ENCODE measurements at places on chromosomes 2 and 18.

- no peak for DNase-seq
Measured at GRCh38 chr18:11992096-11992790, 10.9 kb downstream of the IMPA2 start.

DNA sequence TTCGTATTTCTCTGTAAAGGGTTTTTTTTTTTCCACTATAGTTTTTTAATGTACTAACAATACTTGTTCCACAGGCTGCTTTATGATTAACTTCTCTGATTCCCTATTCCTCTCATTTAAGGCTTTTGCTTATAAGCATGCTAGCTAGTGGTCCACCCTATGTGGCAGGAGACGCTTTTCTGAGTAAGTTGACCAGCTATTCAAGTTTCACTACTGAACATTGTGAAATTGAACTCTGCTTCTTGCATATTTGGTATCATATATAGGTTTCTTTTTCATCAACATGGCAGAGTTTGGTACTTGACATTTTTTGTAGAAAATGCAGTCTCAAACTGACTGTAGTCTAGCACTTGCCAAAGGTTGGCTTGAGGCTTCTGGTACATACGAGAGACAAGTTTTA, 74.2 kb downstream of the OTX1 start:
- DNase-seq, result no peak

GRCh38 chr2:221601376-221601775, 29.3 kb upstream of the EPHA4 start:
- no peak for DNase-seq

DNA sequence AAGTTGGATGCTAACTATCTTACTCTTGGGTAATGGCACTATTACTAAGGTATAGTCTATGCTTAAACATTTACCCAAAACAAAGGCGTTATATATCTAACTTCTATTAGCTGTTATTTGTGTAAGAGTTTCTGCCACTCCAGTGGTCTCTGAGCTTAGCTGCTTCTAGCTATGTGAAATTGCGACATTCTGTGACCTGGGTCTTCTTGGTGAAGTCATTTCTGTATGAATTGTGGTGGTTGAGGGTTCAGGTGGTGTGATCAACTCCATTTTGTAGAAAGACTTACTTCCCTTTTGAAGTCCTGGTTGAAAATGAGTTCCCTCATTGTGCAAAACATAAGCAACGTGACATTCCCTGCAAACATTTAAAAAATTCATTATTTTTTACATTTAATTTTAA, 221.6 kb downstream of the PIK3C3 start:
- no peak for DNase-seq

GRCh38 chr18:39561126-39561525, 1995.5 kb upstream of the CELF4 start:
- peak; percentile 64 for DNase-seq

GRCh38 chr2:65979446-65979845, 455.5 kb upstream of the MEIS1 start:
- no peak for DNase-seq

DNA sequence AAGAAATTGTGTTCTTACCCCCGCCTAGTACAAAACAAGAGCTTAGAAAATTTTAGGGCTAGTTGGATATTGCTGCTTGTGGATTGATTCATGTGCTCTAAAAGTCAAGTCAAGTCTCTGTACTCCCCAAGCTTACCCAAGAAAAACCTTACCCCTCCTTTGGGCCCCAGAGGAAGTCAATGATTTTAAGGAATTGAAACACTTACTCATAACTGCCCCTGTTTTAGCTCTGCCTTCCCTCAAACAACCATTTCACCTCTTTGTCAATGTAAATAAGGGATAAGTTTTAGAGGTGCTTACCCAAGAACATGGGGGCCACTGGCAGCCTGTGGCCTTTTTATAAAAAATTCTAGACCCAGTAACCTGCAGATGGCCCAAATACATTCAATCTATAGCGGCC, 136.6 kb upstream of the RMP24 start:
- DNase-seq, result no peak

DNA sequence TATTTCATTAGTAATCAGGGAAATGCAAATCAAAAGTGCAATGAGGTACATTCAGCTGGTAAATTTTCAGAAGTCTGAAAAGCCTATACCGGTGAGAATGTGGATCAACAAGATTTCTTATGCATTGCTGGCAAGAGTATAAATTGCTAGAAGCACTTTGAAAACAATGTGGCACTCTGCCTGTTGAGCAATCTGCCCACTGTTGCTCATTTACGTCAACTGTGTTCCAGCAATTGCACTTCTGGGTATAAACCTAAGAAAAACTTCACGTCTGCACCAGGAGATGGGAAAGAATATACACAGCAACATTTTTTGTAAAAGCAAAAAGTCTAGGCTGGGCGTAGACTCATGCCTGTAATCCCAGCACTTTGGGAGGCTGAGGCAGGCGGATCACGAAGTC, 40.8 kb downstream of the MTERF4 start:
- DNase-seq, result no peak

DNA sequence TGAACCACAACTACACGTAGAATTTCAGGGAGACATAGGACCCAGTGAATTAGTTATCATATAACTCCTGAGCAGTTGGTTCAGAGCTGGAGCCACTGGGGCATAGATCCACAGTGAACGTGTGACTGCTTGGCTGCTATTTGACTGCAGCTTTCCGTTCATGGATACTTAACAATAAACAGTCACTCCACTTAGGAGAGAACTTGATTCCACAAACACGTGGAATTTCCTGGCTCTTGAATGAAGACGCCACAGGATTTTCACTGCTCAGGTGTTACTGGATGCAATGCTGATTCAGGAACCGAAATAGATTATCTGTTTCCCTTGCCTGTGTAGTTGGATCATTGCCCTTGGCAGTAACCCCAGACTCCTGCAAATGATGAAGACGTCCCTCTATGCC, 679.1 kb upstream of the ZEB2 start:
- no peak for DNase-seq

DNA sequence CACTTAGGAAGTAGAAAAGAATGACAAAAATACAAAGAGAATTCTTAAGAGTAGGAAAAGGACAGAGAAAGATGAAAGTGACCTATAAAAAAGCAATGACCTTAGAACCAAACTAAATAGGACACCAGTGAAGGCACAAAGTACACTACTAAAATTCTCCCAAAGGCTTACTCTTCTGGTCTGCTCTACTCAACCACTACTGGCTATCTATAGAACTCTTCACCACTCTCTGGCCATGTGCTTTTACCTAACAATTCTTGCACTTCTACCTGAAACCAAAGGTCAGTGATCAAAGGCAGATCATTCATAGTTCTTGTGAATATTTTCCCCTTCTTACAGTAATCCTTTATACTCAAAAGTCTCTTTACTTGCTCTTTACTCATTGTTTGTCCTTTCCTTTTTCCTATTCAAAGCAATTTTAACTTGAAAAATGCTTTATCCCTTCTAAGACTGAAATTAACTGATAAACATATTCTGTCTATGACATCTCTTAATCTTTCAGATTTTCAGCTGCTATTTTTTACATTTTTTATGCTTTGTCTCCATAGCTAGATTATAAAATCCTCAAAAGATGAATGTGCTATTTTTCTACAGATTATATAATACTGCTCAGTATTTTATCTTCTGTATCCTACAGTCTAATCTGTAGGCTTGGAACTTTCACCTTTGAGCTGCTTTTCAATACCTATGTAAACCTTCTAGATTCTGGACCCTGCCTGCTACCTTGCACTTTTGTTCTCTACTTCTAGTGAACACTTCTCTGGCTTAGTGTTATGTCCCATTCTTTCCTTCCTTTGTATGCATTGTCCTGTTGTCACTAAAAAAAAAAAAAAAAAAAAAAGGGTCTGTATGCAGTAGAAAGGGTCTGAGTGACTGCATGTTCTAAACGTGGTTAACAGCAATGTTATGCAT, 64.6 kb downstream of the NCKAP1 start:
- DNase-seq, result no peak

DNA sequence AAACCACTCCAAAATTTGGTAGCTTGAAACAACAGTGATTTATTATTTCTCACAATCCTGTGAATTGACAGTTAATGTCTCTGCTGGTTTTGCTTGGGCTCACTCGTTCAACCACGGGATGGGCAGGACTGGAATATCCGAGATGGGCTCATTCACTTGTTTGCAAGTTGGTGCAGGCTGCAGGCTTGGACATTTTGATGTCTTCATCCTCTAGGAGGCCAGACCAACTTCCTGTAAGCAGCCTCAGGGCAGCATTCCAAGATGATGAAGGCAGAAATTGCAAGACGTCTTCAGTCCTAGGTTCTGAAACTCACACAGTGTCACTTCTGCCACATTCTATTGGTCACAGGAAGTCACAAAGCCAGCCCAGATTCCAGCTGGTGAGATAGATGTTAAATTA, 47.1 kb downstream of the GPR39 start:
- DNase-seq, result no peak

GRCh38 chr18:44796429-44797428, 116.0 kb downstream of the SETBP1 start:
- DNase-seq, result no peak

DNA sequence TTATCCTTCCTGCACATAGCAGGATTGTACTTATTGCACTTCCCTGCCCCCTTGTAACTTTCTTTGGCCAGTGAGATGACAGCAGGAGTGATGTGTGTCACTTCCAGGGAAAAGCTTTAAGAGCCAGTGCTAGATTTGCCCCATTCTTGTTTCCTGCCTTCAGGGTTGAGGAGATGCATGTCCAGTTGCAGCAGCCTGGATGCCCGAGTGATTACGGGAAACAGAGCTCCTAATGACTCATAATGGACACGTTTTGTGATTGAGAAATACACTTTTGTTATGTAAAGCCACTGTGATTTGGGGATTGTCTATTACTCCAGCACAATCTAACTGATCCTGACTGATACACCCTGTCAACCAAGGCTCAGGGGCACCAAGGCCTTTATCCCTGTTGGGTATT, 5.0 kb upstream of the TET3 start:
- DNase-seq, result peak; percentile 72

DNA sequence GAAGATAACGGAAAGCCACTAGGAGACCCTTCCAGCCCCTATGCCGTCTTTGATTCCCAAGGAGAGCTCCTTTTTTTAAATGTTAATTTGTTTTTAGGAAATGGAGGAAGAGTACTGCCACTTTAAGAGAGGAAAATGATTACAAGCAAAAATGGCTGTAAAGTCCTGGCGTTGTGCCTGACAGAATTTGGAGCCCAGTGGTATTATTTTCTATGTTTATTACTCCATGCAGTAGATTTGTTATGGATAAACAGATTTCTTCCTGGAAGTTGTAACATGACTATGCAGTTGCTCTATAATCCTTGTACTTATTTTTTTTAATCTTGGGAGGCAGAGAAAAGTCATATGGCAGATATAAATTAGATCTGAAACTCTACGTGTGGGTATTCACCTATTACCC, 141.3 kb downstream of the GBX2 start:
- DNase-seq, result no peak

DNA sequence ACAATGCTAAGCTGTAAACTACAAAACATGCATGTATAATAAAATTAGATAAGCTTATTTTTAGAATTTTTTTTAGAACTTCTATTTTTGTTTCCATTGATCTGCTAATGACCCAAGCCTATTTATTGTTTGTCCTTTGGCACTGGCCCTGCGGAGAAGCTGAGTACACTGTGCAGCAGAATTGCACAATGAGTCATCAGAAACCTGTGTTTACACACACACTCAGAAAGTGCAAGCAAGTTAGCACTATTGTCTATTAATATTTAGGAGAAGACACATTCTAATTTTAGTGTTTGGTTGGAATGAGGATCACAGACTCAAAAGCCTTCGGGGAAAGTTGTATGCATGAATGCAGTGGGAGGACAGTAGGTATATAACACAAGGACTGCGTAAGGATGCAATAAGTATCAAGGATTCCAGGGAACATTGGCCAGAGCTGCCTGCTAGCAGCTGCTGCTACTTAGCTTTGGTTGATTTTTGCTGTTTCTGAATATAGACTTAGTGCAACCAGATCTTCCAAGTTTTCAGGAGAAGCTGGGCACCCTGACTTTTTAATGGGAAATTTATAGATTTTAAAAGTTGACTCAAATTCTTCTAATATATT, 128.2 kb downstream of the KCNH7 start:
- no peak for DNase-seq

- no peak for DNase-seq
Measured at GRCh38 chr18:63302636-63303405, 16.7 kb downstream of the BCL2 start.

GRCh38 chr2:186746584-186746983, 52.7 kb downstream of the FAM171B start:
- DNase-seq, result no peak

GRCh38 chr2:113156278-113157117, 17.3 kb upstream of the PSD4 start:
- no peak for DNase-seq

- no peak for DNase-seq
Measured at GRCh38 chr2:220432645-220433044, 805.2 kb downstream of the SLC4A3 start.

DNA sequence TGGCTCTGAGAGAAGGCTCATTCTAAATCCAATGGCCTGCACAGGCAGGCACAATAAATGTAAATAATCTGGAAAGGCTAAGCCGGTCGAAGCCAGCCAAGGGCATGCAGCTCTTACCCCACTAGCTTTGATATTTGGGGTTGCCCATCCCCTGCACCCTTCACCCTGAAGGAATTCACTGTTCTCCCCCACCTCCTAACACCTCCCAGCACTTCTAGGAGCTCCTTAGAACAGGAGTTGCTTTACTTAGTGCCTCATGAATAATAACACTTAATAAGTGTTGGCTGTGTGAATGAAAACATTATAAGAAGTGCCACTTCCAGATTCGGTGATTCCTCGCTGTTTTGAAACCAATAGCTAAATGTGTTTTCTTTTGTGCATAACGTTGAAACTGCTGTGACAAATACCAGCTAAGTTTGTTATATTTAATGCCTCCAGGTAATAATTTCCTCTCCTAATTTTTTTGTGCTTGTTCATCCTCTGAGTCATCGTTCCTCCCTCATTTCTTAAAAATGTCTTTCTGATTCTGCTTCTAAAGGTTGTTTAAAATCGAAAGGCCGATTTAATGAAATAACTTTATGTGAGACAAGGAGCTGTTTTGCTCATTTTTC, 458.8 kb downstream of the METTL4 start:
- no peak for DNase-seq

GRCh38 chr2:179931502-179931901, 70.1 kb upstream of the ZNF385B start:
- DNase-seq, result no peak

DNA sequence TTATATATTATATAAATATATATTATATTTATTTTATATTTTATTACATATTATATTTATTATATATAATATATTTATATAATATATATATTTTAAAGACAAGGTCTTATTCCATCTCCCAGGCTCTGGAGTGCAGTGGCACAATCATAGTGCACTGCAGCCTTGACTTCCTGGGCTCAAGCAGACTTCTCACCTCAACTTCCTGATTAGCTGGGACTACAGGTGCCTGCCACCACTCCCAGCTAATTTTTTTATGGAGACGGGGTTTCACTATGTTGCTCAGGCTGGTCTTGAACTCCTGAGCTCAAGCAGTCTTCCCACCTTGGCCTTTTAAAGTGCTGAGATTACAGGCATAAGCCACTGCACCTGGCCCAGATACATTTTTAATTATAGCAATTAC, 110.0 kb downstream of the PHLPP1 start:
- DNase-seq, result no peak

DNA sequence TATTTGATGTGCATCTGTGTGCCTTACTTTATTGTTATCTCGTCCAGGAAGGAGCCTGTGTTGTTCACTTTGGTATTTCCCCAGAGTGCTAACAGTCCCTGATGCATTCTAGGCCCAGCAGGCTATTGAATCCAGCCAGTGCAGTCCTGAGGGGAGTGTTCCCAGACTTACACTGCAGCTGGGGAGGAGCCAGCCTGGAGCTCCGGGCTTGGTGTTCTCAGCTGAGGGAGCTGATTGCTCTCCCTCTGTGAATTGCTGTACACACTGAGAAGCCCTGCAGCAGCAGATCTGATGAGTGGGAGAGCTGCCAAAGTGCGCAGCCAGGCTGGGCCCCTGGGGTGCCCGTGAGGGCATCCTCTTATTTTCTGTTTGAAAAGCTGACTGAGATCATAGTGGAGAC, 159.2 kb downstream of the GALNT3 start:
- DNase-seq, result no peak

All from GM04504 (cell line).